Sigmoid colon (tissue), 7 donors: ENCODE measurements at places on chromosomes 6 and 20. TPM values are rescaled to one million over a fixed set of nuclear protein-coding genes. Genes with fewer than 3 reads are reported as not detected.

GRCh38 chr20:45834797-45835161, 1.2 kb downstream of the SNX21 start:
- H3K36me3 ChIP-seq, result peaks cover 21% of the 10 kb centered on the region
- peak; percentile 75 for DNase-seq
- no peaks in the 10 kb centered on the region for H3K27me3 ChIP-seq
- H3K4me1 ChIP-seq, result peaks cover 34% of the 10 kb centered on the region
- peak overlapping the region; percentile 95 for H3K27ac ChIP-seq

Gene RNF114
- total RNA-seq, result 149 TPM

- no peak overlapping the region for H3K27ac ChIP-seq
- no peaks in the 10 kb centered on the region for H3K36me3 ChIP-seq
- H3K4me1 ChIP-seq, result no peaks in the 10 kb centered on the region
- DNase-seq, result no peak
- no peak overlapping the region for H3K4me3 ChIP-seq
These were observed 190.8 kb downstream of the EPM2A start for GRCh38 chr6:145544514-145544913.

GRCh38 chr6:41289815-41290214, 3.3 kb upstream of the TREM1 start:
- no peaks in the 10 kb centered on the region for H3K27me3 ChIP-seq
- H3K4me3 ChIP-seq, result no peak overlapping the region
- no peak for DNase-seq
- no peaks in the 10 kb centered on the region for H3K36me3 ChIP-seq

GRCh38 chr20:8242827-8243724, 111.0 kb downstream of the PLCB1 start:
- peak overlapping the region; percentile 65 for H3K27ac ChIP-seq
- no peak overlapping the region for H3K4me3 ChIP-seq
- no peaks in the 10 kb centered on the region for H3K36me3 ChIP-seq
- DNase-seq, result no peak

GRCh38 chr20:13927171-13927570, 63.2 kb downstream of the SEL1L2 start:
- H3K27me3 ChIP-seq, result no peaks in the 10 kb centered on the region
- no peaks in the 10 kb centered on the region for H3K36me3 ChIP-seq
- DNase-seq, result no peak
- H3K27ac ChIP-seq, result no peak overlapping the region
- no peaks in the 10 kb centered on the region for H3K4me1 ChIP-seq

GRCh38 chr20:63325021-63325471, 32.1 kb downstream of the COL20A1 start:
- DNase-seq, result peak; percentile 48
- H3K27ac ChIP-seq, result no peak overlapping the region
- H3K27me3 ChIP-seq, result no peaks in the 10 kb centered on the region
- no peaks in the 10 kb centered on the region for H3K36me3 ChIP-seq

Gene RIPOR2
- total RNA-seq, result 7.2 TPM

DNA sequence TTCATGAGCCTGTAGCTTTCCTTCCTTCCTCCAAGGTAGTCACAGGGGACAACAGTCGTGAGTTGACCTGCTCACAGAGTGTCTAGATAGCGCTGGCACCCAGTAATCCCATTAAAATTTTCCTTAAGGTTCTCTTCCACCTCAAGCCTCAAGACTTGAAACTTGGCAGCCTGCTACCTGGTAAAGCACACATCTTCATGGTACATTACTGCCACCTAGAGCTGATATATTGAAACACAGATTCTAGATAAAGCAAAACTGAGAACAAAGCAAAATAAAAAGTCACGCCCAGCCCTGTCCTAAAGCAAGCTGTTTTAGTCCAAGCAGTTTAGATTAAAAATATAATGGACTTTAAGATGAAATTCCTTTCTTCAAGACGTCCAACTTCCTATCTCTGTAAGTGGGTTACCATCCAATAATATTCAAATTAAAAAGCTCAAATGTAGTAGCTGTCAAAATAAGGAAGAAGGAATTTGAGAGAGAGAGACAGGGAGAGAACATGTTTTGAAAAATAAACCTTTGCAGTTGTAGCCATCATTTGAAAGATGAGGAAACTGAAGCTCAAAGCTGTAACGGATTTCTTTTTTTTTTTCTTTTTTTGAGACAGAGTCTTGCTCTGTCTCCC, 50.7 kb upstream of the CD83 start:
- H3K4me3 ChIP-seq, result no peak overlapping the region
- no peaks in the 10 kb centered on the region for H3K27me3 ChIP-seq
- no peaks in the 10 kb centered on the region for H3K4me1 ChIP-seq
- DNase-seq, result no peak
- H3K27ac ChIP-seq, result no peak overlapping the region
- H3K36me3 ChIP-seq, result no peaks in the 10 kb centered on the region

DNA sequence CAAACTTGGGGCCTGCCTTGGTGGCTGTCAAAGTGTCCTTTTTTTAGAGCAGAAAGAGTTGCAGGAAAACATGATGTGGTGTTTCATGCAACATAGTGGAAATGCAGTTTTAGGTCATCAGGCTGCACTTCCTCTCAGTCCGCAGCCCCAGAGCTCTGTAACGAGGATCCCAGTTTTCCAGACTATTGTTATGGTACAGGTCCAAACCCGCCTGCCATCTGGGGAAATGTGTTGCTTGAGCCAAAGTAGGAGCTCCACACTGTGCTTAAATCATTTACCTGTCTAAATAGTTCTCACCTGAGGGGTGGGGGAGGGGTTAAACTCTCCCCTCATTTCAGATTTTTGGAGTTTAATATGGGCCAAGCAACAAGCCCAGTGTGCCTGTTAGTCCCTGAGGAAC, 59.8 kb downstream of the GOPC start:
- H3K27me3 ChIP-seq, result no peaks in the 10 kb centered on the region
- no peak for DNase-seq
- peaks cover 3% of the 10 kb centered on the region for H3K36me3 ChIP-seq

- no peaks in the 10 kb centered on the region for H3K27me3 ChIP-seq
- DNase-seq, result no peak
- no peaks in the 10 kb centered on the region for H3K4me1 ChIP-seq
- no peaks in the 10 kb centered on the region for H3K36me3 ChIP-seq
- H3K27ac ChIP-seq, result no peak overlapping the region
These were observed 42.8 kb downstream of the SLC35B3 start for GRCh38 chr6:8392569-8392968.

GRCh38 chr6:14333556-14334305, 216.2 kb downstream of the CD83 start:
- H3K36me3 ChIP-seq, result no peaks in the 10 kb centered on the region
- no peak overlapping the region for H3K4me3 ChIP-seq
- no peak for DNase-seq
- no peak overlapping the region for H3K27ac ChIP-seq
- H3K27me3 ChIP-seq, result no peaks in the 10 kb centered on the region

- no peaks in the 10 kb centered on the region for H3K4me1 ChIP-seq
- no peak overlapping the region for H3K4me3 ChIP-seq
- no peak for DNase-seq
- no peaks in the 10 kb centered on the region for H3K27me3 ChIP-seq
These were observed 15.6 kb downstream of the RRBP1 start for GRCh38 chr20:17666481-17666880.

Gene CEP162
- 16.4 TPM for total RNA-seq

Gene ACTL10
- total RNA-seq, result 0.66 TPM

DNA sequence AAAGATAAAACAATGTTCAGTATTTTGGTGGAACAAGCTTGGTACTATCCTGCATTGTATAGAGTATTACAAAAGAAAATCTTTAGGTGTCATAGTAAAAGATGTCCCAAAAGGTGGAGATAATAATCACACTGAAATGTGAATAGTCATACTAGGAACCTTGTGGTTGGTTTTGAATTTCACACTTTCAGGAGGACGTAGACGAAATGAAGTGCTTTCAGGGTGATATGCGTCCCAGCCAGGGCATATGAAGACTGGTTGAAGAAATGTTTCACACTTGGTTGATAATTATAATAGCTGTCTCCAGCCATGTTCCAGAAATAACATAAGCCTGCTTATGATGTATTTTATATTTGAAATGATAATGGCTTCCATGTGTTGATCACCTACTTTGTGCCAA, 60.4 kb downstream of the SCAND1 start:
- H3K4me3 ChIP-seq, result no peak overlapping the region
- no peak for DNase-seq
- H3K36me3 ChIP-seq, result no peaks in the 10 kb centered on the region
- H3K4me1 ChIP-seq, result no peaks in the 10 kb centered on the region
- H3K27ac ChIP-seq, result no peak overlapping the region

Gene BPIFB2
- not detected for total RNA-seq

Gene KIF25
- not detected for total RNA-seq

Gene BANF2
- total RNA-seq, result not detected

Gene HNF4A
- not detected for total RNA-seq

GRCh38 chr6:154229786-154230185, 126.8 kb downstream of the IPCEF1 start:
- H3K4me1 ChIP-seq, result no peaks in the 10 kb centered on the region
- no peaks in the 10 kb centered on the region for H3K27me3 ChIP-seq
- H3K36me3 ChIP-seq, result no peaks in the 10 kb centered on the region
- no peak for DNase-seq

DNA sequence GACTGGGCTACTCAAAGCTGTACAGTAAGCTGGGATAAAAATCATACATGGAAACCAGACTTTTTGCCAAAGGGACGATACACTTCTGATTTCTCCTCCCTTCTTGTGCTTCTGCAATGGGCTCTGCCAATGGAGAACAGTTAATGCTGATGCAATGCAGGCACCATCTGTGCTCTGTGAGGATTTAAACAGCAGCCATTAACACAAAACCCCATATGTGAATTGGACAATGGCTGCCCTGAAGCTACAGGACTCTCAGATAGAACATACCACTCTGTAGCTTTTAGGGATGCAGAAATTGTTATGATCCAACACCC, 71.9 kb downstream of the GJA10 start:
- no peak overlapping the region for H3K27ac ChIP-seq
- no peak for DNase-seq
- no peaks in the 10 kb centered on the region for H3K4me1 ChIP-seq
- H3K27me3 ChIP-seq, result no peaks in the 10 kb centered on the region
- H3K4me3 ChIP-seq, result no peak overlapping the region
